ENCODE measurements at places on chromosomes 2 and 18.

- DNase-seq: peak; percentile 31
Measured at GRCh38 chr18:48979944-48980890, 29.5 kb upstream of the SMAD7 start.

DNA sequence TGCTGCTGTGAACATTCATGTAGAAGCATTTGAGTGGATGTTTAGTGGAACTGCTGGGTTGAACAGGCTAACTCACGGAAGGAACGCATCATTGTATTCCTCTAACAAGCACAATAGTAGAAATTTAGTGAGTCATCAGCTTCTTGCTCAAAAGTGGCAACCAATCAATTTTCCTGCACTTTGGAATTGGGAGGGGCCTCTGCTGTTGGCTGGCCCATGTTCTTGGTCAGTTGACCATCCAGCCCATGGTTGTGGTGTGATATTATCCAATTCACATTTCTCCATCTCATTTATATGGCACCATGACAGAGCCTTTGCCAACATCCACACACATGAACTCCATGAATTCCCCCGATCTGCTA lies 95.0 kb downstream of the TNFRSF11A start:
- peak; percentile 70 for DNase-seq

GRCh38 chr18:62370366-62370765 lies 45.3 kb downstream of the TNFRSF11A start:
- no peak for DNase-seq

- DNase-seq: no peak
Measured at GRCh38 chr2:240134466-240134865, 1.6 kb downstream of the COPS9 start.

- no peak for DNase-seq
Measured at GRCh38 chr2:45786836-45787357, 135.4 kb downstream of the PRKCE start.

DNA sequence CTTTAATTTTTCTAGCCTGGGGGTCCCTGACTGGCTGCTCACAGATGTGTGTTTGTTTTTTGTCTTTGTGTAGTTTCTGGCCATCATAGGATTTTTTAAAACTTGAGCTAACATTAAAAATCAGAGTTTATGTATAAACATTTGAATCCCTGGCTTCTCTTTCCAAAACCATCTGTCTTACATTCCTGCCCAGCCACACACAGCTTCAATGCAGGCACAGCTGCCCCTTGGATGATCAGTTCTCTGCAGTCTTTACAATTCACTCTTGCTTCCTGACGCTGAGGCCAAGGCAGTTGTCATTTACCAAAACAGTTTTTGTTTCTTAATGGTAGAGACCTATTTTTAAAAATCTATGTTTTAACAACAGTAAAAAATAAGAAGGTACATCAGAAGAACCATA lies 169.2 kb upstream of the LRRTM1 start:
- no peak for DNase-seq

- DNase-seq: no peak
Measured at GRCh38 chr2:134246154-134246874, 7.6 kb upstream of the MGAT5 start.

GRCh38 chr2:215479121-215479520 lies 43.3 kb upstream of the FN1 start:
- no peak for DNase-seq

DNA sequence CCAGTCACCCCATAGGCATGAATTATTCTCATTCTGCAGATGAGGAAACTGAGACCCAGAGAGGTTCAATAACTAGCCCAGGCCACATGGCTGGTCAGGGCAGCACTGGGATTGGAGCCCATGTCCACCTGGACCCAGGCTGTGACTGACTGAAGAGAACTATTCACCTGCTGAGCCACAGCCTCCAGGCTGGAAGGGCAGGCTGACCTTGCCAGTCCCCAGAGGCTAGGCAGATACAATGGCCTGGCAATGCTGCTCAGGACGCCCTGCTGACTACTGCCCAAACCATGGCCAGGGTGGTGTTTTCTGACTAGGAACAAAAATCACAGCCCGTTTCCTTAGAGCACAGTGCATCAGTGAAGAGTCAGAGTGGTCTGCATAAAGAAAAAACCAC lies 36.8 kb downstream of the HS6ST1 start:
- DNase-seq: no peak

GRCh38 chr2:221500501-221501209 lies 71.4 kb downstream of the EPHA4 start:
- DNase-seq: peak; percentile 13

DNA sequence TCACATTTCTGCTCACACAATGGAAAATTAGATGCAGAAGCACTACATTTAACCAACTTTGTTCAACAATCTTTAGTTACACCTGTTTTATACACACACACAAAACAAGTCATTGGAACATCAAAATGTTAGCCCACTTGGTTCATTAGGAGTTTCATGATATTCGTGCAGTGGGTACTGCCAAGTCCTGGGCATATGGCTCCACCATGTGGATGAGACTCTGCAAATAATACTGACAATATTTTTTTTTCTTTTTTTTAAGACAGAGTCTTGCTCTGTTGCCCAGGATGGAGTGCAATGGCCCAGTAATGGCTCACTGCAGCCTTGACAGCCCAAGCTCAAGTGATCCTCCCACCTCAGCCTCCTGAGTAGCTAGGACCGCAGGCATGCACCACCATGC lies 34.5 kb upstream of the GRB14 start:
- DNase-seq: no peak

DNA sequence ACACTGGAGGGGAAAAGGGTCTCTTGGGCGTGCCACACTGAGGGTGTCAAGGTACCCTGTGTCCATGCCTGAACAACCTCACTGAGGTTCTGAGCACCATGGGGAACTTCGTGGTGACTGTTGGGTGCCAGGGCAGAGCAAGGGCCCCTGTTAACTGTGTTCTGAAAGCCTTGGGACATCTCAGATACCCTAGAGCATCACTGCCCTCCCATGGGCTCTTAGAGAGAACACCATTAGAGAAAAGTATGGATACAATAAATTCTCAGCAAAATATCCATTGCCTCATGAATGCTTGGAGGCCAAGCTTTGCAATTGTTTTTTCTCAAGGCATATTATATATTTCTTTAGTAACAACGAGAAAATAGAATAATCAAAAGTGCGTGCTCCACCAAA lies 488.5 kb upstream of the NRP2 start:
- no peak for DNase-seq

- DNase-seq: peak; percentile 45
Measured at GRCh38 chr2:42047488-42048298, at the start of gene PKDCC. Gene PKDCC (plus strand): TSS chr2:42048021. CDS start chr2:42048200, 179 bp downstream.

GRCh38 chr2:70340761-70341476 lies 39.1 kb upstream of the FAM136A start:
- DNase-seq: peak; percentile 55

DNA sequence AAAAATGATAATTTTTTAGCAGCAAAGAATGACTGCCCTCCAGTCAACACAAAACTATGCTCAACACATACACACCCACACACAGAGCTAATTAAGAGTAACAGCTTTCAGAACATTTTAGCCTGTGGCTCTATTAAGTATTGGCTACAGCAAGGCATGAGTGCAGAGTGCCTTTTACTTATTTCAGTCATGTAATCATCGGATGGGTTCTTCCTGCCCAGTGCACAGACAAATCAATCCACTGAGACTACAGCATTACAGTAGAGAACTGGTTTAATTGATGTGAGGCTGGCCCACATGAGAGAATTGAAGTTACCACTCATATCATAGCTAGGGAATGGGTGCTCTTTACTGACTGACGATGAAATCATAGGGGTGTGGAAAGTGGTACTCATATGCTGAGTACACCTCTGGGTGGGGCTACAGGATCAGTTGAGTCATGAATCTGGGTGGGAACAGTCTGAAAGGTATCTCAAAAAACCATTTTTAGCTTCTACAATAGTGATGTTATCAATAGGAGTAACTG lies 241.0 kb downstream of the FSIP2 start:
- no peak for DNase-seq

All from RCC 7860 (cell line).